Activated naive CD4-positive, alpha-beta T cell treated with anti-CD3 and anti-CD28 coated beads for 36 hours (primary cell): ENCODE measurements at places on chromosomes 12 and 14.

DNA sequence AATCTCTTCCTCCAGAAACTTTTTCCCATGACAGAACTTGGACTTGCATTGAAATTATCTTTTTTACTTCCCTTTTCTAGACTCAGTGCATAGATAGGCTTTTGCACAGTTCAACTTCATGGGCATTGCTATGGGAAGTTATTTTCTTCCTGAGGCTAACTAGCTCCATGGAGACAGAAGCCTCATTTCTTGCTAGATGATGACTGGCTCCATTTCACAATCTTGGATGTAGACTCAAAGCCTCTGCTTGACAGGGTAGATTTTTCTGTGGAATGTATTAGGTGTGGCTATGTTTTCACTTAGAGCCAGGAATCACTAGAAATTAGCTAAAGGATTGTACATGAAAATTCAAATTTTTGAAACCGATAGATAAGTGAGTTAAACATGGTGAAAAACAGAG is 884.1 kb upstream of the MGAT4C start:
- no peaks in the 10 kb centered on the region for H3K27me3 ChIP-seq
- H3K4me3 ChIP-seq = no peak overlapping the region
- H3K4me1 ChIP-seq = no peaks in the 10 kb centered on the region
- no peaks in the 10 kb centered on the region for H3K36me3 ChIP-seq
- no peak overlapping the region for H3K27ac ChIP-seq
- DNase-seq = no peak

GRCh38 chr12:110563702-110564470 is 19.2 kb downstream of the PPTC7 start:
- no peaks in the 10 kb centered on the region for H3K27me3 ChIP-seq
- no peak overlapping the region for H3K4me3 ChIP-seq
- H3K27ac ChIP-seq = peak overlapping the region; percentile 95
- peaks cover 83% of the 10 kb centered on the region for H3K4me1 ChIP-seq
- DNase-seq = no peak

- H3K27ac ChIP-seq = no peak overlapping the region
- no peaks in the 10 kb centered on the region for H3K36me3 ChIP-seq
- H3K27me3 ChIP-seq = peaks cover 2% of the 10 kb centered on the region
These were observed 16.3 kb downstream of the ST8SIA1 start for GRCh38 chr12:22318108-22318737.

GRCh38 chr14:87994974-87995373 is 2.0 kb upstream of the GALC start:
- H3K4me1 ChIP-seq = peaks cover 55% of the 10 kb centered on the region
- H3K36me3 ChIP-seq = no peaks in the 10 kb centered on the region
- H3K4me3 ChIP-seq = peak overlapping the region; percentile 5
- peak; percentile 54 for DNase-seq
- H3K27me3 ChIP-seq = no peaks in the 10 kb centered on the region
- peak overlapping the region; percentile 96 for H3K27ac ChIP-seq

DNA sequence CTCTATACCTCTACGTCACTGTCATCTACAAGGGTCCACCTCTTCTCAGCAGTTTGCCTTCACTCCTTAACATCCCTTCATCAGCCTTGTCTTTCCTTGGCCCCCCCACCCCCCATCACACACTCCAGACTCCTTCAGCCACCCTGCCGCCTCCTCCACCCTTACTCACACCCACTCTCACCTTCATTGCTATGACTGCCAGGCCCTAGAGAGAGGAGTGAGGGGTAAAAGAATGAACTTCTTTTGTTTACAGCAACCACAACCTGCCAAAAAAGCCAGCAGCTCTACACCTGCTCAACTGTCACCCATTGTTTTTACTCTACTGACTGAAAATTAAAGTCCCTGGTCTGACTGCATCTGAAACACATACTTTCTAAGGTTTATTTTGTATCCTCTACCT is 112.8 kb downstream of the DUSP6 start:
- no peak overlapping the region for H3K4me3 ChIP-seq
- H3K36me3 ChIP-seq = no peaks in the 10 kb centered on the region
- peaks cover 59% of the 10 kb centered on the region for H3K4me1 ChIP-seq
- H3K27me3 ChIP-seq = no peaks in the 10 kb centered on the region
- H3K27ac ChIP-seq = no peak overlapping the region
- no peak for DNase-seq

DNA sequence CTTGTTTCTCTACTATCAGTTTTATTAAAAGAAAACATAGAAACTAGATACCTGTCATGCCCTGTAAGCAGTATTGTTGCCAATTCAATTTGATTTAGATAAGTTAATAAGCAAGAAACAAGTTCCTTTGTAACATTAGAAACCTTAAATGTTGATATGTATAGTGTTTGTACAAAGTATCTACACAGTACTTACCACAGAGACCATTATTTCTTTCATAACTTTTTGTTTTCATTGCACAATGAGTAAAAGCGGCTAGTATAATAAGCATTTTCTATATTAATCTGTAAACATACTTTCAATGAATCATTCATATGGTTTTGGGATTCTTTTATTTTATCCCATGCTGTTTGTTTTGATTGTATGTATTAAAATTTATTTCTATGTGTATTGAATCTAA is 305.1 kb downstream of the TTC6 start:
- peaks cover 2% of the 10 kb centered on the region for H3K4me1 ChIP-seq
- H3K27me3 ChIP-seq = peaks cover 16% of the 10 kb centered on the region
- no peak overlapping the region for H3K27ac ChIP-seq
- no peaks in the 10 kb centered on the region for H3K36me3 ChIP-seq
- DNase-seq = no peak

- no peak overlapping the region for H3K4me3 ChIP-seq
- H3K27ac ChIP-seq = no peak overlapping the region
- no peaks in the 10 kb centered on the region for H3K27me3 ChIP-seq
These were observed 46.3 kb upstream of the ATP2A2 start for GRCh38 chr12:110234755-110235154.

- H3K4me3 ChIP-seq = no peak overlapping the region
- H3K36me3 ChIP-seq = no peaks in the 10 kb centered on the region
- no peaks in the 10 kb centered on the region for H3K27me3 ChIP-seq
- DNase-seq = no peak
- no peaks in the 10 kb centered on the region for H3K4me1 ChIP-seq
- no peak overlapping the region for H3K27ac ChIP-seq
These were observed 556.6 kb downstream of the TRHDE start for GRCh38 chr12:72828662-72829324.

DNA sequence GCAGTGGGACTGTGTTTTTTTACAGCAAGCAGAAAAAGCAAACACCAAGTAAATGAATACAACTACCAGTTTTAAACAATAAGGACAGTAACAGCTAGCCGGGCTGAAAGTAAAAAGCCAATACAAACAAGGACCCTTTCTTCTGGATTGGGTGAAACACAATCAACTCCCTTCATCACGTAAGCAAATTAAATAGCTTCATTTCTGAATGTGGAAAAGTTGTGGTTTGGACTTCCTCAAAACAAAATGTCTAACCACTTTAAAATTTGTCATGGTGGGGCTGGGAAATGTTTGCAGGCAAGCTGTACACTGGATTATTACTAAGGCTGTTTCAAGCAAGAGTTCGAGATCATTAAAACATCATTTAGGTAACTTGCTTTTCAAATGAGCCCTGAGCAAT is 47.4 kb downstream of the TCHP start:
- H3K36me3 ChIP-seq = peaks cover 34% of the 10 kb centered on the region
- H3K4me1 ChIP-seq = peaks cover 26% of the 10 kb centered on the region
- peak overlapping the region; percentile 58 for H3K27ac ChIP-seq

DNA sequence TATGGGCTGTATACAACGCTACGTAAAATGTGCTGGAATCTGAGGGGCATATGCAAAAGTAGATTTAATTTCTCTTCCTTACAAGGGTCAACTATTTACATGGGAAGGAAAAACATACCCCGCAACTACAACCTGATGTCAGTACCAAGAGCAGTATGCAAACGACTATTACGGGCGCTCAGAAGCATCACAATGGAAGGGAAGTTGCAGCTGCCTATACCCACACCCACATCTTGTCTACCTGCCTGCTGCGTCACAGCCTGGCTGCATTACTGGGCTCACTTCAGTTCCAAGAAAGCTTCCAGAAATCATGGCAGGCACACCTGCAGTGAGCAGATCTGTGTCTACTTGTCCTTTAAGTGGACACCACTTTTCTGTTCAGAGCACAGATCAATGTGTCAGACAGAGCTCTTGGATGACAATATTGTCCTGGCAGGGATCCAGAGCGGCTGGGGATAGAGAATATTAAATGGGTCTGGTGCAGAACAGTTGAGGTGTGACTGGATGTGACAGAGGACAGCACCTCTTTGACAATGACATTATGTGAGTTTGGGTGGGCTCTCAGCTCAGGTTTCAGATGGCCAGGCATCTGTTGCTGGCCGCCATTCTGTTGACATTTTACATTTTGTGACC is 41.5 kb upstream of the GNG2 start:
- no peak overlapping the region for H3K4me3 ChIP-seq
- no peak for DNase-seq
- H3K4me1 ChIP-seq = no peaks in the 10 kb centered on the region
- no peaks in the 10 kb centered on the region for H3K27me3 ChIP-seq
- H3K36me3 ChIP-seq = no peaks in the 10 kb centered on the region
- H3K27ac ChIP-seq = no peak overlapping the region
